Thyroid gland (tissue), 4 donors: ENCODE measurements at places on chromosomes 2 and 18. TPM values are rescaled to one million over a fixed set of nuclear protein-coding genes. Genes with fewer than 3 reads are reported as not detected.

GRCh38 chr18:73948497-73948896 is 199.1 kb downstream of the FBXO15 start:
- no peak for DNase-seq
- no peaks in the 10 kb centered on the region for H3K27me3 ChIP-seq
- H3K27ac ChIP-seq: no peak overlapping the region
- no peaks in the 10 kb centered on the region for H3K36me3 ChIP-seq
- H3K4me1 ChIP-seq: no peaks in the 10 kb centered on the region

CCBE1 gene
- 0.92 TPM for total RNA-seq

DNA sequence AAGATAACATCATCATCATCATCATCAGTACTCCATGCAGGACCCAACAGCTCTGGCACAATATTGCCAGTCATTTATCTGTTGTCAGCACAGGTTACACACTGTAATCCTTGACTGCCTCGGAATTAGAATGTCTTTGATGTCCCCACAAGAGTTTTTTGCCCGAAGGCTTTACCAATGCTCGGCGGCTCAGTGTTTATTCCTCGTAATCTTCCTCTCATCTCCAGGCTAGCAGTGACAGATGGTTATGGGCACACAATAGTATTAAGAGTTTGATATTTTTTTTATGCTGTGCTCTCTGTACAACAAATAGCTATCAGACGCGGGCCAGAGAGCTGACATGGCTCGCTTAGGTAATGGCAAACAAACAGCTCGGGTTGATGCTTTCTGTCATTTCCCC is 515.2 kb downstream of the ZEB2 start:
- no peak overlapping the region for H3K27ac ChIP-seq
- H3K4me3 ChIP-seq: no peak overlapping the region
- no peaks in the 10 kb centered on the region for H3K27me3 ChIP-seq
- H3K36me3 ChIP-seq: no peaks in the 10 kb centered on the region
- H3K4me1 ChIP-seq: no peaks in the 10 kb centered on the region

- DNase-seq: no peak
- no peaks in the 10 kb centered on the region for H3K36me3 ChIP-seq
- H3K27ac ChIP-seq: no peak overlapping the region
- H3K27me3 ChIP-seq: no peaks in the 10 kb centered on the region
Measured at GRCh38 chr2:84137034-84137433, 322.0 kb downstream of the SUCLG1 start.

DNA sequence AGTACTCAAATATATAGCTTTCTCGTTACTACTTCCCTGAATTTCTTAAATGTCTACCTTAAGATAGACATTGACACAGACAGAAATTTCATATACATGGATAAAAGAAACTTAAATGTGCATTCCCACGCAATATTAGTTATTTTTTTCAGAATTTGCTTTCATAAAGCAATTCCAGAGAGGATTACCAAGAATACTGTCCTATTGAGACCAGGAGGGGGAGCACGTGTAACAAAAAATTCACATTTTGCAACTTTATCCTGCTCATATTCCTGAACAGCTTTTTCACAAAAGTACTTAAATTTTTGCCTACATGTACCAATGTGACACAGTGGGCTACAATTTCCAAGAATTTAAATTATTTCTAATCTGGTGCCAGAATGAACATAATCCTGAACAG is 30.7 kb upstream of the ERCC3 start:
- no peak overlapping the region for H3K4me3 ChIP-seq
- peaks cover 57% of the 10 kb centered on the region for H3K36me3 ChIP-seq
- peak; percentile 12 for DNase-seq
- H3K4me1 ChIP-seq: no peaks in the 10 kb centered on the region
- no peak overlapping the region for H3K27ac ChIP-seq
- H3K27me3 ChIP-seq: no peaks in the 10 kb centered on the region

DNA sequence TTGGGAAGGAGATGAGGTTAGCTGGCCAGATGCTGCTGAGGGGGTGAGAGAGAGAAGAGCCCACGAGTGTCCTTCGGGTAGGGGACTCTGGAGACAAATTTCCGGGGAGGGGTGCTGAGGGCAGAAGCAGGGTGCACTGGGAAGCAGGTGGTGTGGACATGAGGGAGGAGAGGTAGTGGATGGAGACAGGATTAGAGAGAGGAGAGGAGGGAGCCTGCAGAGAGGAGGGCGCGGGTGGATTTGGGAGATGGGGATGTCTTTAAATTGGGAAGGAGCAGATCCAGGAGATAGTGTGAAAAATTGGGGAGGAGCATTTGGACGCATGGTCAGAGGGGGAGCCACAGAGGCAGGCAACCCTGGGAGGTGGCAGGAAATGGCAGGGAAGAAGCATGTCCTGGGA is 154.7 kb downstream of the DYSF start:
- H3K4me1 ChIP-seq: no peaks in the 10 kb centered on the region
- H3K36me3 ChIP-seq: no peaks in the 10 kb centered on the region
- no peak overlapping the region for H3K4me3 ChIP-seq
- no peaks in the 10 kb centered on the region for H3K27me3 ChIP-seq
- no peak for DNase-seq
- H3K27ac ChIP-seq: no peak overlapping the region

DNA sequence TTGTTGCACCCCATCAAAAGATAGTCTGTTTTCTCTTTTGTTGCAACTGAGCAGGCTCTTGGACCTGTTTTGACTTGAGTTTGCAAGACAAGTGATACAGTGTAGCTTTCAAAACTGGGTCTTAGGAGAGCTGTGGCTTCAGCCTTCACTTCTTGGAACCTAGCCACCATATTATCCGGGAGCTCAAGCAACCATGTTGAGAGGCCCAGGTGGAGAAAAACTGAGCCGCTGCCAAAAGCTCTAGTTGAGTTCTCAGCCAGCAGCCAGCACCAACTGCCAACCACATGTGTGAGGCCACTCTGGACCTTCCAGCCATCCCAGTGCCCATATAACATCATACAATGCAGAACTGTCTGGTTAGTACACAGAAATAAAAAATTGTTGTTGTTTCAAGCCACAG is 5.4 kb downstream of the CACNB4 start:
- H3K27ac ChIP-seq: no peak overlapping the region
- no peaks in the 10 kb centered on the region for H3K27me3 ChIP-seq

DNA sequence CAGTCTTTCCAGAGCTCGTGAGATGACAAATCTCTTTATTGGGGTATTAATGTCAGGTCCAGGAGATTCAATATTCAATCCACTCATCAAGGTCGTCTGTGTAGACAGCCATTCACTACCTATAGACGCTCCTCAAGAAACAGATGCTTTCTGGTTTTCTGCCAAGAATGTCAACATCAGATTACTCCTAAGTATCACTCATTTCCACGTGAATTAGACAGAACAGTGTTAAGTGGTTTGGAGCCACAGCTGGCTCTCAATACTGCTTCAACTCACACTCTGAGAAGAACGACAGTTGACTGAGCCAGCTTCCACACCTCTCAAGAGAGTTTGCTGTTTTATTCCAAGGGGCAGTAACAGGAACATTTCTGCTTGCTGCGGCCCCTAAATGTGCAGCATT is 113.5 kb upstream of the NEDD4L start:
- H3K27me3 ChIP-seq: no peaks in the 10 kb centered on the region
- H3K4me1 ChIP-seq: peaks cover 7% of the 10 kb centered on the region
- H3K36me3 ChIP-seq: no peaks in the 10 kb centered on the region
- DNase-seq: no peak

GRCh38 chr18:12422936-12423335 is 15.2 kb downstream of the PRELID3A start:
- H3K27ac ChIP-seq: no peak overlapping the region
- no peak overlapping the region for H3K4me3 ChIP-seq
- H3K27me3 ChIP-seq: no peaks in the 10 kb centered on the region
- DNase-seq: no peak
- H3K36me3 ChIP-seq: no peaks in the 10 kb centered on the region
- H3K4me1 ChIP-seq: peaks cover 7% of the 10 kb centered on the region

EHD3 gene
- 9.2 TPM for total RNA-seq

GRCh38 chr2:70532244-70532935 is 21.2 kb downstream of the TGFA start:
- no peak overlapping the region for H3K4me3 ChIP-seq
- peaks cover 54% of the 10 kb centered on the region for H3K4me1 ChIP-seq
- no peaks in the 10 kb centered on the region for H3K27me3 ChIP-seq

- DNase-seq: no peak
- H3K4me1 ChIP-seq: no peaks in the 10 kb centered on the region
- no peaks in the 10 kb centered on the region for H3K36me3 ChIP-seq
Measured at GRCh38 chr18:47557160-47557559, 305.7 kb upstream of the SKOR2 start.

GRCh38 chr18:27967913-27968824 is 208.8 kb downstream of the CDH2 start:
- H3K4me3 ChIP-seq: no peak overlapping the region
- no peaks in the 10 kb centered on the region for H3K4me1 ChIP-seq
- H3K36me3 ChIP-seq: no peaks in the 10 kb centered on the region

DNA sequence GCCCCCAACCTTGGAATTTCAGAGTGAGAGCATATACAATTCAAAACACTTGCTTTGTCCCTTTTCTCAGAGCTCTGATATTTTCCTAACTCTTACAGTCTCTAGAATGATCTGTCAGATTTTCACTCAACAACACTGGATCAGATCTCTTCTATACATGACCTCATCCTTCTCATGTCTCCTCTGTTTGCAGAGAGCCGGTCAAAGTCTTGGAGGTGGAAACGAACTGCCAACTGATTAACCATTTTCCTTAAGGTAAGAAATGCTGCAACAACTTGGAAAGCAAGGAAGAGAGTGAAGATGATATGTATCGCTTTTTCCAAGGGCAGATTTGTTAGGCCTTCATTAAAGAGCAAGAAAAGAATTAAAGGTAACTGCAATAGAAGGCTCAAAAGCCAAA is 4.9 kb downstream of the TMEM17 start:
- H3K27ac ChIP-seq: no peak overlapping the region
- no peak for DNase-seq
- H3K27me3 ChIP-seq: no peaks in the 10 kb centered on the region
- peaks cover 4% of the 10 kb centered on the region for H3K4me1 ChIP-seq
- no peak overlapping the region for H3K4me3 ChIP-seq

GRCh38 chr2:134199123-134199522 is 54.7 kb upstream of the MGAT5 start:
- no peaks in the 10 kb centered on the region for H3K36me3 ChIP-seq
- H3K4me1 ChIP-seq: peaks cover 43% of the 10 kb centered on the region
- no peak for DNase-seq
- no peak overlapping the region for H3K27ac ChIP-seq
- H3K4me3 ChIP-seq: no peak overlapping the region
- H3K27me3 ChIP-seq: no peaks in the 10 kb centered on the region

GRCh38 chr18:43486462-43486861 is 209.2 kb upstream of the SYT4 start:
- DNase-seq: no peak
- no peaks in the 10 kb centered on the region for H3K36me3 ChIP-seq
- H3K27me3 ChIP-seq: no peaks in the 10 kb centered on the region
- H3K27ac ChIP-seq: no peak overlapping the region
- H3K4me3 ChIP-seq: no peak overlapping the region

- H3K27me3 ChIP-seq: no peaks in the 10 kb centered on the region
- no peak overlapping the region for H3K4me3 ChIP-seq
- no peaks in the 10 kb centered on the region for H3K36me3 ChIP-seq
- peaks cover 40% of the 10 kb centered on the region for H3K4me1 ChIP-seq
- H3K27ac ChIP-seq: no peak overlapping the region
Measured at GRCh38 chr2:106863387-106863786, 22.6 kb downstream of the ST6GAL2 start.

DNA sequence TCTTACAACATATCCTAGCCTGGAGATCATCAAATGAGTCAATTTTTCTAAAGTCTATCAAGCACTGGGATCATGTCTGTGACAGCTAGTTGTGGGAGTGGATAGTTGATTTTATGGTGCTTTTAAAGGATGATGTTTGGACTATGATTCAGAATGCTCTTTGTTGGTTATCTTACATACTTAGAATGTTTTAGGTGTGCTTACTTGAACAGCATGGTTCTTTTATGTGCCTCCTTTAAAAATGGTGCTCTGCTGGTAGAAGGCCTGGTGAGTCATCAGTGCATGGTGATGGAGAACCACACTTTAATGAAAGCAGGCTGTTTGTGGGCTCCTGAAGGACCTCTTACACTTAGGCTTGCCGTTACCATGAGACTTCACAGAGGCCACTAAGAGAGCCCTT is 682.7 kb upstream of the FANCL start:
- no peaks in the 10 kb centered on the region for H3K36me3 ChIP-seq
- H3K27ac ChIP-seq: no peak overlapping the region
- no peak for DNase-seq
- H3K4me1 ChIP-seq: no peaks in the 10 kb centered on the region

GRHL1 gene
- total RNA-seq: 6.2 TPM

ST8SIA3 gene
- total RNA-seq: not detected

DNA sequence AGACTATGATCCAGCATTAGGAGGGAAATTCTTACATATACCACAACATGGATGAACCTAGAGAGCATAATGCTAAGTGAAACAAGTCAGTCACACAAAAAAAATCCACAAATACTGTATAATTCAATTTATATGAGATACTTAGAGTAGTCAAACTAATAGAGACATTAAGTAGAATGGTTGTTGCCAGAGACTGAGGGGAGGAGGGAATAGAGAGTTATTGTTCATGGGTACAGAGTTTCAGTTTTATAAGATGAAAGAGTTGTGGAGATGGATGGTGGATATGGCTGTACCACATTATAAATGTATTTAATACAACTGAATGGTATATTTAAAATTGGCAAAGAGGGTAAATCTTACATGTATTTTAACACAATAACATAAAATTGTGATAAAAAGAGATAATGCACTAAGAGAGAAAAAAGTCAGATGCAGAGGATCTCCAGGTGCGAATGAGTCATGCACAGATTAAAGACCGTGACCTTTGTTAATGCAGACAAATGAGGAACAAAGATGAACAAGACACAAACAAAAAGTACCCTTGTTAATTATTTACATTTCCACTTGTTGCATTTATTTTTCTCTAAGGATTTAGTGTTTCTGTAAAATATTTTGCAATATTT is 541.7 kb upstream of the MEX3C start:
- no peaks in the 10 kb centered on the region for H3K36me3 ChIP-seq
- no peaks in the 10 kb centered on the region for H3K4me1 ChIP-seq
- no peak for DNase-seq

DNA sequence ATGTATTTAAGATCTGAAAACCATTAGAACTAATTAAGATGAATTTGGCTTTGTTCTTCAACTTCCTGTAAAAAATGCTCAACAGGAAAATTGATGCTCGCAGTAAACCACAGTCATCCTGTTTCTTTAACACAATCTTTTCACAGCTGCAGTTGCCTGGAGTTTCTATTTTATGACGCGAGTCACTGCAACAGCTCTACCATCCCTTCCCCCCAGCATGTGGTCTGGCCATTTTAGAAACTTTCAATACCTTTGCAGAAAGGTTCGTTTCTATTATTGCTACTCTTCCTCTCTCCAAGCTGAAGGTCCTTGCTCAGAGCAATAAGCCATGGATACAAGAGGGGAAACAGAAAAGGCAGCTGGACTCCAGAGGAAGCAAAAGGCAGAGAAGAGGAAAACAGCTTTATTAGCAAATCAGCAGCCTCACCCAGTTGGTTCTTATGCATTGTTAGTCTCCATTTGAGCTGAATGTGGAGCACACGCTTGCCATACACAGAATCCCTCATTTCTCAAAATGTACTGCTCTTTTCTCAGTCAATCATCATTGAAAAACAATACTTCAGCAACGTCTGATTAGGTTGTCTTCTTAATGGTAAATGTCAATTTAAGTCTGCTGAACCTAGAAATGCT is 3.9 kb downstream of the WIPF1 start:
- H3K4me3 ChIP-seq: no peak overlapping the region
- no peak overlapping the region for H3K27ac ChIP-seq
- H3K36me3 ChIP-seq: no peaks in the 10 kb centered on the region
- H3K27me3 ChIP-seq: no peaks in the 10 kb centered on the region
- H3K4me1 ChIP-seq: peaks cover 10% of the 10 kb centered on the region

- peaks cover 25% of the 10 kb centered on the region for H3K4me1 ChIP-seq
- no peak overlapping the region for H3K4me3 ChIP-seq
- no peaks in the 10 kb centered on the region for H3K27me3 ChIP-seq
- H3K27ac ChIP-seq: no peak overlapping the region
- no peaks in the 10 kb centered on the region for H3K36me3 ChIP-seq
Measured at GRCh38 chr2:27920148-27920885, 29.8 kb downstream of the BABAM2 start.
